ENCODE measurements at places on chromosomes 12 and 14.

GRCh38 chr12:11040162-11040561, 9.0 kb upstream of the TAS2R31 start:
- no peak for DNase-seq

DNA sequence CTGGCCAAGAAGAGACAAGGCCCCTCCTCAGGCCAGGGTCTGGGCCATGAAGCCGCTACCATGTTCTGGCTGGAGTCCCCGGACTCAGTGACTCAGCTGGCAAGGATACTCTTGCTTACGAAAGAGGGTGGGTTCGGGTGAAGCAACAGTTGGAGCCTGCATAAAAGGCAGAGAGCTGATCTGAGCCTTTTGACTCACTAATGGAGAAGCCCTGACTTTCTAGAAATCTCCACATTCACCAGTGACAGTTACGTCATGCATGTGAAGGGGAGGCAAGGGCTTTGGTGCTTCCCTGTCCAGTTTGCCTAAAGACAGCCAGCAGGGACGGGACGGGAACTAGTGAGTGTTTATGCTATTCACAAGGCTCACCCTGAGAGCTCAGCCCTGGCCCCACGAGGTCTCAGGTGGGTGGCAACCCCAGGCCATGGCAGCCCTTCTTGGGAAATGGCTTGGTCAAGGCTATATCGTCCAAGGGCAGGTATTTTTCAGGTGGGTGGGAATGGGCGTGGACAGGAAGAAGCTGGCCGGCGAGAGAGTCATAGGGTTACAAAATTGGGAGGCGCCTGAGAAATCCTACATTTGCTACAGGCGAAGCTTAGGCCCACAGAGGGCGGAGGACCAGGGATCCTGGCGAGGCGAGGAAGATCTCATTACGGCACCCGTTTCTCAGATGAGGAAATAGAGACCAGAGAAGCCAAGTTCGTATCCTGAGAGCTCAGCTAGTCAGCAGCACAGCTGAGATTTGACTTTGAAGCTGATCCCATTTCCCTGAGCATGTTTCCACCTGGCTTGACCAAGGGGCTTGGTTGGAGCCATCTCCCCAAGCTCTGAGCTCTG, 314.6 kb downstream of the BCL11B start:
- DNase-seq, result peak; percentile 83

DNA sequence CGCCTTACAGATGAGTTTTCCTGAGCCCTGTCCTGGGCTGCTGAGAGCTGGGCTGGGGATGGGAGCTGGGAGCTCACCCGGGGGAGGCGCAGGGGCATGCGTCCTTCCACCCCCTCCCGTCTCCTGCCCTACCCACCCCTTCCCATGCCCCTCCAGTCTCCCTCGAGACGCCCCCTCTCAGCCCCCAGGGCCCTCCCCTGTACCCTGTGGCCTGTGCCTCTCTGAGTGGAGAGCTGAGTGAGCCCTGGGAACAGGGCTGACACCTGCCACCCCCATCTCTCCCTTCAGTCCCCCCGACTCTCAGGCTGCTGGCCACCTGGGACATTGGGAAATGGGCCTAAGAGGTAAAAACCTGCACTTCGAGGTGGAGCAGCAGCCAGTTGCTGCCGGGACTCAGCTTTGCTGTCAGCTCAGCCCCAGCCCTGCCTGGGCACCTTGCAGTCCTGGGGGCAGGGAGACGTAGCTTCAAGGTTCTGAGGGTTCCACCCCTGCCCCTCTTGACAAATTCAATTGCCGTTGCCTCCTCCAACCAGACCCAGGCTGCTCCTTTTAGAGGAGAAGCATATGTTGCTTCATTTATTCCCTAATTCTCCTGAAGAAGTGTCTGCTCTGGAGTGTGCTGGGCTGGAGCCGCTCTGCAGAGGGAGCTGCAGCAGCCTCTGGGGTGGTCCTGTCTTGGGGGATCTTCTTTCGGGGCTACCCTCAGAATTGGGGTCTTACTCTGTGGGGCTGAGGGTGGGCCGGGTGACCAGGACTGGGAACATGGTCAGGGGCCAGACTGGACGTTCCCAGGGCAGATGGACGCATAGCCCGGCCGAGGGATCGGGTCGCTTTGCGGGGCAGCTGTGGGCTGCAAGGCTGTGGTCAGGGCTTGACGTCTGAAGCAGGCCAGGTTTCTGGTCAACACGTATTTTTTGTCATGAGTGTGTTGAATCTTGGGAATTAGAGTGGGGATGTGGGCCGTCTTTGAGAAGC, 141.4 kb downstream of the ADGRD1 start:
- no peak for DNase-seq

DNA sequence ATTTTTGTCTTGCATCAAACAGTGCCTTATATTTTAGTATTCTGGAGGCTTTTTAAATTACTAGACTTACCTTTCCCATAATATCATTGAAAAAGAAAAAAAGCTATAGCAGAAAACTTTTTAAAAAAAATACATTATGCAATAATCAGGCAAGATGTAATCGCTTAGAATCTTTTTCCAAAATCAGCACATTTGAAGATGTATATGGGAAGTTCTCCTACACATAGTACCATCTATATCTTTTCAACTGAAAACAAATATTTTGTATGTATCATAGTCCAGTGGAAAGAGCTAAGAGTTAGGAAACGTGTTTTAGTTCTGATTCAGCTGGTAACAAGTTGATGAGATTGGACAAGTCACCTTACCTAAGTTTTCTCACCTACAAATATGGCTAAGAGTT, 70.6 kb downstream of the SLC41A2 start:
- DNase-seq, result no peak

DNA sequence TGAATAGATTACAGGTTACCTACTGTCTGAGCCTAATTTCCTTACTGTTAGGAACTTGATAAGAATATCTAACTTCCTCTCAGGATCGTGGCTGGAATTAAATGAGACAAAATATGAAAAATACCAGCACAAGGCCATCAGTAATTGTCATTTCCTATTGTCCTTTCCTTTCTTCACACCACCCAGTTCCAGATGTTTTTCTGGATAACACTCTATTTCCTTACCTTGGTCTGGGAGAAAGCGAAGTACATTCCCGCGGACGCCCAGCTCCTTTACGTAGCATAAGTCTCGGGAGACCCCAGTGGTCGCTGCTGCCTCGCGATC, 376 bp downstream of the GDF3 start:
- no peak for DNase-seq

DNA sequence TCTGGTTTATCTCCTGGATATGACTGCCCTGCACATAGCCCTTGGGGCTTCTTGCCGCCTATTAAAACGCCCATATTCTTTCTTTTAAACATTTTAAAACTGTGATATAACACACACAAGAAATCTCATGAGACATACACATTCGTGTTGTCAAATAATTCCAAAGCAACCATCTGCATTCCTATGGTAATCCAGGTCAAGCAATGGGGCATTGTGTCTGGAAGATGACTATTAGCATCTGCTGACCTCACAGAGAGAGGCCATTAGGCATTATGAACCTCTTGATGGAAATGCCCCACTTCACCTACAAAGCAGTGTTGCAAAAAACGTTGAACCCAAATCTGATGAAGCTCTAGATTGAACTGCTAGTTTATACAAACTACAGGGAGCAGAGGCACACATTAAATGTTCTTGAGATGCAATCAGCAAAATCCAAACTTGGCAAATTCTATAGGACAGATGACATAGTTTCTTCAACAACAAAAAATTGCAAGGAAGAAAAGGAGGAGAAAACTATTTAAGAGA, 513.8 kb upstream of the CCDC196 start:
- peak; percentile 12 for DNase-seq

- DNase-seq, result no peak
Measured at GRCh38 chr14:95196268-95196667, 38.9 kb upstream of the DICER1 start.

DNA sequence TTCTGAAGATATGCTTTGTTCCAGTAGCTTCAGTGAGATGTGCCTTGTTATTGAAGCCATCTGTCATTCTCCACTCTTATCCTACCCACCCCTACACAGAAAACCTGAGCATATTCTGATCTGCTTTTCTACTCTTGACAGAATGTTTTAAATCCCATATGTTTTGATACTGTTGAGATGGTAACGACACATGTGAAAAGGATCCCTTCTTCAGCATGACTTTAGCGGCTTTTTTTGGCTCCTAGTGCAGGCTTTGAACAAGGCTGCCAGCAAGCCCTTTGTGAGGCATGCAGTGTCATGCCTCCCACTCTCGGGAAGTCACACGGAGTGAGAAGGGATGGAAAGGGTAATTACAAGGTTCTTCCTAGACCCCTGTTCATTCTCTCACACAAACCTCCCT, 228.8 kb upstream of the RGS6 start:
- DNase-seq, result no peak

DNA sequence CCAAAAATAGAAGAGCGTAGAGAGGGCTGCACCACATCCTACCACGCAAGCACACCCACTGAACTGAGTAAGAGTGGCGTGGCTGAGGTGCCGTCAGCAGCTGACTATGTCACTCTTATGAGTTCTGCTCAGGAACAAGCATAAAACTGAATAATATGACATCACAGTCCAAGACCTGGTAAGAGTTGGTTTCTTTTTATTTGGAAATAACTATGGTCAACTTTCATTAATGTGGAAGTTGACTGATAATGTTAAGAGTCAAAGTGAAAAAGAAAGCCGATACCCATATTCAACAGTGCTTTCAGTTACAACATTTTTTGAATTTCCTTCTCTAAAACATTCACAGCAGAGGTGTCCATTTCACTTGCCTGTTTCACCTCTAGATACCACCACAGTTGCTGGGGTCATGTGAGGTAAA, 44.6 kb downstream of the GNS start:
- no peak for DNase-seq

Data from fibroblast of skin of left biceps (primary cell).